ENCODE measurements at places on chromosomes 2 and 18.

DNA sequence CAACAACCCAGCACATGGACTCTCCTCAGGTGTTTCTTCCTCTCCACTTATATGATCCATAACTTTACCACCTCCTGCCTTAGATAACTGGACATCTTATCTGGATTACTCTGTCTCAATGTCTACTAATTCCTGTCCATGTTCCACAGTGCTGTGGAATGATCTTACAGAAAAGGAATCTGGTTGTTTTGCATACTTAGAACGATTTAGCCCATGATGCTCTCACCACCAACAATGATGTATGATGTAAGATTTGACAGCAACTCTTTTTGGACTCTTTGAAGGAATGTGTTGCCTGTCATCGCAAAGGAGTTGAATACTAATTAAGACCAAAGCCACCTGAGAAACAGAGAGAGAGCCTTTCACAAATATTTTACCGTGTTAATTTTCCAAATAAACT, 37.7 kb upstream of the SYT4 start:
- DNase-seq: no peak

GRCh38 chr2:217685255-217685605, 317.6 kb downstream of the TNS1 start:
- no peak for DNase-seq

DNA sequence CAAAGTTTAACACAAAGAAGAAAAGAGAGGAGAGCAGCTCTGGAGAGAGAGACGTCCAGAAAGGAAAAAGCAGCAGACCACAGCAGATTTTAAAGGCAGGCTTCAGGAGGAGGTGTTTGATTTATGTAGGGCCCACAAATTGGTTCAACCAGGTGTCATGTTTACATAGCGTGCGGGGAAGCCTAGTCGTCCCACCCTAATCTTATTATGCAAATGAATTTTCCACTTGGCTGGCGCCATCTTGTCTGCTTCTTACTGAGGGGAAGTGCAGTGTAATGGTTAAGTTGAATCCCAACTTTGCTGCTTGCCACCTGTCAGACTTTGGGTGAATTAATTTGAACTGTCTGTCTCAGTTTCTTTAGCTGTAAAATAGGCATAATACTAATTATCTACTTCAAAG, 282.4 kb upstream of the CYRIA start:
- DNase-seq: no peak

DNA sequence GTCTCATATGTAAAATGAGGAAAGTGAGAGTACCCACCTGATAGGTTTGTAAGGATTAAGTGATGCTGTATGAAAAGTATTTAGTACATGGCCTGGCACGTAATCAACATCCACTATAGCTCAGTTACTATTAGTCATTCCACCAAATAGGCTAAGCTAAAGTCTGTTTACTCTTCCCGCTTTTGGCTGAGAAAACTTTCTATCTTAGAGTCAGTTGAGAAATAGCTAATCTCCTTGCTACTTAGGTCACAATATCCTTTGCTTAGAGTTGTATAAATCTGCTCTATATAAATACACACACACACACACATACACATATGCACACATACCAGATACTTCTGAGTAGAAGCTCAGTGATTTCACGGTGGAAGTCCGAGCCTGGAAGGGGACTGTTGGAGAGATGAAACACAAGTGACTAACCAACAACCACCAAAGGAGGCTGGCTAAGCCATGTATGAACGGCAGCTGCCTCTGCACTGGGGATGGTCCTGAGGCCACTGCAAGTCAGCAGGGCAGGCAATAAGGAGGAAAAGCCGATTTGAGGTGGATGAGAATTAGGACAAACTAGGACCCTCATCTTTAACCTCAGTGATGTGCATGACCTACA, 104.6 kb upstream of the EPHA4 start:
- no peak for DNase-seq

DNA sequence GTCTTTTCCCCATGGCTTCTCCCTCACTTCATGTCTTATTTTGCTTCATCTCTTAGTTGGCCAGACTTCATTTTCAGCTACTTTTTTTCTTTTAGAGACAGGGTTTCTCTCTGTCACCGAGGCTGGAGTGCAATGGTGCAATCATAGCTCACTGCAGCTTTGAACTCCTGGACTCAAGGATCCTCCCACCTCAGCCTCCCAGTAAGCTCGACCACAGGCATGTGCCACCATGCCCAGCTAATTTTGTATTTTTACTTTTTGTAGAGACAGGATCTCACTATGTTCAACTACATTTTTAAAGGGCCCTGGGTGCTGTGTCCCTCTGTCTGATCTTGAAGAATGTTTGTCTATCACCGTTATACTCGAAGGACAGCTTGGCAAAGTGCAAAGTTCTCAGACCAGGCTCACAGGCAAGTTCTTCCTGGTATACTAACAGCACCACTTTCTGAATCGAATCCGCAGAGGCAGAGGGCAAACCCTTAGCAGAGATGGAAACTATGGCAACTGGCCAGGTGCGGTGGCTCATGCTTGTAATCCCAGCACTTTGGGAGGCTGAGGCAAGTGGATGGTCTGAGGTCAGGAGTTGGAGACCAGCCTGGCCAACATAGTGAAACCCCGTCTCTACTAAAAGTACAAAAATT, 60.9 kb downstream of the SOWAHC start:
- no peak for DNase-seq

DNA sequence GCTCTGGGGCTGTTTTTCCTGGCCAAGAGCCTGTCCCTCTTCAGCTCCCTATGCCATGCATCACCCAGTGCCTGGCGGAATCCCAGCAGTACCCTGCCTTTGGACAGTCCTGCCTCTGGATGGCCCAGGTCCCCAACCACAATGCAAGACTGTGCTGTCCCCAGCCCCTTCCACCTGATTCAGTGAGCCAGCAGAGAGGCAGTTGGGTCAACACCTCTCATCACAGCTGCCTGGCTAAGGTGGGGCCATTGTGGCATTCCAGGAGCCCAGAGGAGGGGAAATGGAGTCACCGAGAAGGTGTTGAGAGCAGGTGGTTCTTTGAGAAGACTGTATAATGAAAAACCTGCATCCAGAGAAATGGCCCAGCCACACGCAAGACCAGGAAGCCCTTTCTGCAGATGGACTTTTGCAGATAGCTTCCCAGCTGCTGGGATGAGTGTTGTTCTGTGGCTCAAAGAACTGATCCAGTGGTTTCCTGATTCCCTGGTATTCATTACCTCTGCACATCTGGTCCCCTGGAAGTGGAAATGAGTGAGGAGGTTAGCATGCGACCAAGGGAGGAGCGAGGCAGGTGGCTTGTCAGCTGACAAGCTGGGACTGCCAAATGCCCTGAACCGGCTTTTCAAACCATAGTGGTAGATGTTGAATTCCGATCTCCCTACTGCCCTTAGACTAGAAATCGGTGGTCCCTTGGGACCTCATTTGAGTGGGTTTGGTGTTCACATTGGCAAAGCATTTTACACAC, 1.7 kb upstream of the ASPRV1 start:
- no peak for DNase-seq

GRCh38 chr18:63890950-63891304, 3.4 kb downstream of the SERPINB2 start:
- DNase-seq: no peak

- no peak for DNase-seq
Measured at GRCh38 chr2:240458900-240459391, 23.5 kb downstream of the GPC1 start.

DNA sequence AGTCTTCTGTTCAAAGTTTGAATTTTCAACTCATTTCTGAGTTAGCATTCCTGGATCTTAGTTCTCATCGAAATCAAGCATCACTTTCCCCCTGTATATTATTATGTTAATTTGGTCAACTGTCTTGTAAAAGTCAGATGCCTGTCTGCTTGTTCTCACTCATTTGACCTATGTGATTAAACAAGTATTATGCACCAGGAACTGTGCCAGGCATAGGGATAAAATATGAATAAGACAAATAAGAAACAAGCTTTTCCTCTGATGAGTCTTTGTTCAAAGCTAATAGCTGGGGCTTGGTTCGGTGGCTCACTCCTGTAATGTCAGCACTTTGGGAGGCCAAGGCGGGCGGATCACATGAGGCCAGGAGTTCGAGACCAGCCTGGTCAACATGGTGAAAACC, 19.7 kb upstream of the EMILIN2 start:
- no peak for DNase-seq

DNA sequence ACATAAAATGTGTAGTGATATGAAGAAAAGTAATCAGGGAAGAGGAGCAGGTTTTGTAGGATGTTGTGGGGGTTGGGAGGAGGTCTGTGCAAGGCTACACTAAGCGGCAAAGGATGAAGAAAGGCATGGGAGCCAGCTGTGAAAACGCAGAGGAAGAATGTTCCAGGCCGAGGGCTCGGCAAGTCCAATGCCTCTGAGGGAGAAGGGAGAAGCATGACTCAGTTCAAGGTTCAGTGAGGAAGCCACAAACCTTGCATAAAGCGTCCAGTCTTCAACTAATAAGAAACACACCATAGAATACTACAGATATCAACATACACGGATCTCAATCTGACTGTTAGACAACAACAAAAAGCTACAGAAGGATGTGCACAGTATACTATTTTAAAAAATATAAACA, 16.2 kb downstream of the EPB41L3 start:
- DNase-seq: peak; percentile 81

- DNase-seq: no peak
Measured at GRCh38 chr2:20584399-20585358, 66.2 kb downstream of the HS1BP3 start.

DNA sequence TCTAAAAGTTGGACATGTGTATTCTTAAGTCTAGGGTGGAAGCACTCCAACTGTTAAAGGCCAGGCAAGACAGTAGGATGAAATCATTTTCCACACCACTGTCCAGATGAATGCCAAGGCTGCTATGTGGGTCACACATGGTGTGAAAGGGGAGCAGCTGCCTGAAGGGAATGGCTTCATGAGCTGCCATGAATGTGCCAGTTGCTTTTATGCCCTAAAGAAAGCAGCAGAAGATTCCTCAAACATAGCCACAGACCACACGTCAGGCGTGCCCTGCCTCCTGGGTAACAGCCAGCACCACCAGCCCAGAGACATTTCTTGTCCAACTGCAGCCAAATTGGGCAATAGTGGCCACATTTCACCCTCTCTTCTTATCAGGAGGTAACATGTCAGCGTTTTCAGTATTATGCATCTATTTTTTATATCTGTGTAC, 130.2 kb downstream of the MTCL1 start:
- DNase-seq: peak; percentile 57

DNA sequence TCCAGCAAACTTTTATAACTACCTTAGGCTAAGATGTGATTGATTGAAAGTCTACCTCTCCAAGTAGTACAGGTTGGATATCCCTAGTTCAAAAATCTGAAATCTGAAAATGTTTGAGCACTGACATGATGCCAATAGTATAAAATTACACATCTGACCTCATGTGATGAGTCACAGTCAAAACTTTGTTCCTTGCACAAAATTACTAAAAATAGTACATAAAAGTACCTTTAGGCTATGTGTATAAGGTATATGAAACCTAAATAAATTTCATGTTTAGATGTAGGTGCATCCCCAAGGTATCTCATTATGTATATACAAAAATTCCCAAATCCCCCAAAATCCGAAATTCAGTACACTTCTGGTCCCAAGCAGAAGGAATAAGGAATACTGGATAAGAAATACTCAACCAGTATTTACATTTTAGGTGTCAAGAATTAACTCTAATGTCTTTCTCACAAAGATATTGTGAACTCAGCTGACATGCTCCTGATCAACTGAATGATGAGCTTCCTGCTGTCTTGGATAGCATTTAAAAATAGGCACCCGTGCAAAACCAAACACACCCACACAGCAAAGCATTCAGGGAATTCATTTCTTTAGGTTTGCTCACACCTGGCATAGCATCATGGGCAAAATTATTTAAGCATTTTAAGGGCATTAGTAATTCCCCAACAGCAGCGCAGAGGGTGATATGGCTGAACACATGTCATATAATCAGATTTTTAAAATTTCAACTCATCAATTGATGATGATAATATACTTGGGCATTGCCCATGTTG, 497.4 kb upstream of the MEIS1 start:
- DNase-seq: no peak

DNA sequence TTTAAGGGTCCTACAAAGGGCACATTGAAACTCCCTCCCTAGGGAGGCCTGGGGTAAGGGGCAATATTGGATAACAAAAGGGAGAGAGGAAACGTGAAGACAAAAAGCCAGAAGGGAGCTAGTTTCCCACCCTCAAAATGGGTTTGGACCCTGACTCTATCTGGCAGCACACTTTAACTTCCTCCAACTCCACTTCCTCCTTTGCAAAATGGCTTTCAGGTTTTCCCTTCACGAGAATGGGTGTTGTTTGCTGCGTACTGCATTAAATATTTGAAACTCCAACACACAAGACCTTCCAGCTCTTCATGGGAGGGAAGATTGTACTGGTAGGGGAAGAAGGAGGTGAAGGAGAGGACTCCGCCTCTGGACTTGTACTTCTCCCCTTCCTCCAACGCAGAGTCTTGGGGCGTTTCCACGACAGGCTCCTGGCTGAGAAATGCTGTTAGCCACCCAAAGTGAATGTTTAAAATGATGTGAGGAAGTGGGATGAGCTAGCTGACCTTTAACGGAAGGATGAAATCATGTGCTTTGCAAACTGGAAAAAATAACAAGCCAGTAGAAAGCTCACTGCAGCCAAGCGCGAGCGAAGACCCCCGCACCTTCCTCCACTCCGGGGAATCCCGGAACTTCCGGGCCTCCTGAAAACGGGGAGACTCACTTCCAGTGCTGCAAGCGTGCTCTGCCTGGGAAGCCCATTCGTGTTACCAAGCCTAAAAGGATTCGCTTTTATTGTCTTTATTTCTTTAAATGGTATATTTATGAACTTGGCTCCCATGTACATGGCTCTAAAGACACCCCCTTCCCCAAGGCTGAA, 85.6 kb downstream of the VIT start:
- DNase-seq: peak; percentile 22

Measured in HL-60 (cell line).